ENCODE measurements at places on chromosomes 1 and 21.

DNA sequence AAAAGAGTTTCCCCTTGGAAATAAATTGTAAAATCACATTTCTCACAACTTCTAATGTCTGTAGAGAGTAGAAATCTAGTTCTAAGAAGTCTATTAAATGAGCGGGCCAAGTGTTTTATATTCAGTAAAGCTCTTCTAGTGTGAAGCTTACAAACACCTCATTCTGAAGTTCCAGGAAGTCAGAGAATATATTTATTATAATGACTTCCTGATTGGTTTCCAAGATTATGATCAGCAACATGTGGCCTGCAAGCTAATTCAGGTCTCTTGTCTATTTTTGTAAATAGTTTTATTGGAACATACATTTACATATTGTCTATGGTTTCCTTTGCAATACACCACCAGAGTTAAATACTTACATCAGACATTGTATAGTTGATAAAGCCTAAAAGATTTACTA, 603.9 kb downstream of the AMY1C start:
- DNase-seq: no peak

DNA sequence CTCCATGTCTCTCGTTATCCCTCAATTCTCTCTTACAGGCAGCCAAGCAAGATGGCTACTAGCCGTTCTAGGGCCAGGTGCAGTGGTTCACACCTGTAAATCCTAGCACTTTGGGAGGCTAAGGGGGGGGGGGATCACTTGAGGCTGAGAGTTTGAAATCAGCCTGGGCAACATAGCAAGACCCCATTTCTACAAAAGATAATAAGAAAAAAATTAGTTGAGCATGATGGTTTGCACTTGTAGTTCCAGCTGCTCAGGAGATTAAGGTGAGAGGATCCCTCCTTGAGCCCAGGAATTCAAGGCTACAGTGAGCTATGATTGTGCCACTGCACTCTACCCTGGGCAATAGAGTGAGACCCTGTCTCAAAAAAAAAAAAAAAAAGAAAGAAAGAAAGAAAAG, 80.4 kb downstream of the NKAIN1 start:
- DNase-seq: no peak

GRCh38 chr1:80054129-80054528, 1047.6 kb upstream of the ADGRL4 start:
- no peak for DNase-seq

DNA sequence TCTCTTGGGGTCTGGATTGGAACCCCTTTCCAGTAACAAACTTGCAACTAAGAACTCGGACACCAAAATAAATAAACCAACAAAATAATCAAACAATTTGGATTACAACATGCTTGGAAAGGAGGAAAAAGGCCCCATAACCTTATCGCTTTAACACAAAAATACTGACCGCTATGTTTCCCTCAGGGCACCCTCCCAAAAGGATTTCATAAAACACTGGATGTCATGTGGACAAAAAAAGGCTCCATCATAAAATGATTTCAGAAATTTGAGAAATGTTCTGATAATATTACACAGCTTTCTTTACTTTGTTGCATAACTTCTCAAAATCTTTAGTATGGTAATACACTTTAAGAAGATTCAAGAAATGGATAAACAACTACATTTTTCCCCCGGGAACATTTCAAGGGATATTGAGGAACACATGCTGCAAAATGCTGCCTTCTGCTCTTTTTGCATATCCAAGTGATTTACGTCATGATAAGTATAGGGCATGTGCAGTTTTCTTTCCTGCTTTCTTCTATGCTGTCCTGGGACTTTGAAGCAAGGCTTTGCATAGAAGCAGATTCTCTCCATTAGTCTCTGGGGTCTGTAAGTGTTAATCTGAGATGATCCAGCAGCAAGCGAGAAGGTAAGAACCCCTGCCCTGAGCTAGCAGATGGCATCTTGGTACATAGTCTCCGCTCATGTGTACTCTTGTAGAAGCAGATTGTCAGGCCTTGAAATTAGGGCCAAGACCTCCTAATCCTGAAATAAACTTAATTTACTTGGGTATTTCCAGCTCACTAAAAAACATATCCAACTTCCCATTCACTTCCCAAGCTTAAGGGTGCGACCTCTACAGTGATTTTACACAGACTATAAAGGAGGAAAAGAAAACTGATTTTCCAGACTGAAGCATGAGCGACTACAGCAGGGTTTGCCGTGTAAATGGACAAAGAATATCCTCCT, 85.5 kb upstream of the KIAA0040 start:
- DNase-seq: no peak

DNA sequence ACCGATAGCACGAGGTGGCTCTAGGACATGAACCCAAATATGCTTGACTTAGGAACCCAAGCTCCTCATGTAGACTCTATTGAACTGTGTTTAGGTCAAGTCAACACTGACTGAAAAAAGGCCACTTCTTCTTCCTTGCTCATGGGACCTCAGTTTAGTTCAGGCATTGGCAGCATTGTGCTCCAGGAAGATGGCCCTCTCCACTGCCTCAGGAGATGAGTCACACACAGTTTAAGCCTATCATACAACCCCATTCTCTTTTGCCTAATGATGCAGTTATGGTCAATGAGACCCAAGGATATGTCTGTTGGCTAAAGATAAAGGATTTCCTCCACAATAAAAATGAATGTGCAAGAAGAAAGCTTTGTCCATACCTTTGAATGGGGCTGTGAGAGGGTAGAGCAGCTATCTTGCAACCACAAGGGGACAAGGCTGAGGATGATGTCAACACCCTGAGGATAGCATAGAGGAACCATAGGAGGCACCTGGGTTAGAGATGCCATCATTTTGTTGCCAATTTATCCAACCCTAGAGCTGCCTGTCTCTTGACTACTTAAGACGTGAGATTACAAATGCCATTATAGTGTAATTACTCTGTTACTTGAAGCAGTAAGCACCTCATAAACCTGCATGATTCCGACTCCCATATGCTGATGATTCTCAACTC, 3.0 kb upstream of the TRIM63 start:
- no peak for DNase-seq

- no peak for DNase-seq
Measured at GRCh38 chr1:27350663-27351540, 9.1 kb downstream of the SYTL1 start.

DNA sequence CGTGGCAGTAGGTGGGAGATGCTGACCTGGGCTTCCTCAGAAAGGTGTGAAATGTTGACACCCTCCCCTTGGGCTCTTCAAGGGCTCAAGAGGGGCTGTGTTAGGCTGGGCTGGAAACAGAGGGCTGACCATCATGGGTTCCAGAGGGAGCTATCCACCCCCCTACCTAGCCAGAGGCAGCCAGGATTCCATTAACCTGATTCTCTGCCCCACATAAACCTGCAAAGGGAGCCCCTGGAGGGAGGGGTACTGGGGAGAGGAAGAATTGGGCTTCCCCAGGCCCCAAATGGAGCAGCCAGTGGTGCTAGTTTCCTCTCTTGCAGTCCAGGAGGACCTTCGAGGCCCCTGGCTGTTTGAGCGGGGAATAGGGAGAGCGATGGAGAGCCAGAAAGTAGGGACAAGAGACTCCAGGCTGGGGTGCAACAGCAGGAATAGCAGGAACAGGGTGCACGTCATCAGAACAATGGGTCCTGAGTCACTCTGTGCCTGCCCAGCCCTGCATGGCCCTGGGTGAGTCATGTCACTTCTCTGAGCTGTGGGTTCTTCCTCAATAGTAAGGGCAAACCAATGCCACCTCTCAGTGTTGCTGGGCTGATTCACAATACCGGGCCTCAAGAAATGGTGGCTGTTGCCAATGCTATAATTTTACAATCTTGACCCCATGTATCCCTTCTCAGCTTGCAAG, 121.2 kb downstream of the EPHB2 start:
- DNase-seq: no peak

GRCh38 chr1:216849146-216849545, 125.9 kb upstream of the ESRRG start:
- no peak for DNase-seq

DNA sequence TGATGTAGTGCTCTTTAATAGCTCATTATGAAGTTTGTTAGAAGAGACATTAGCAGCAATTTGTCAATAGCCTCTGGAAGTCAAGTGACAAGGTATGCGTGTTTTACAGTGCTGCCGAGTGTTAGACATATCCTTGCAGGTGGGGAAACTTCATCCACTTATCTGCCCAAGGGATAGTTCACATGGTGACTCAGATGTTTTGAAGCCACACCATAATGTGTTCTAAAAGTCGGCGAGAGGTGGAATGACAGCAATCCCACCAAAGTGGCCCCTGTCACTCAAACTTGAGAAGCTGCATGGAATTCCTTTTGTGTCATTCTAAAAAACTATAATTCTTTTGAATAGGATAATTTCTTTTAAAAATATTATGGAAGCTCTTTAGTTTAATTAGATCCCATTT, 98.1 kb downstream of the RUNX1 start:
- no peak for DNase-seq

DNA sequence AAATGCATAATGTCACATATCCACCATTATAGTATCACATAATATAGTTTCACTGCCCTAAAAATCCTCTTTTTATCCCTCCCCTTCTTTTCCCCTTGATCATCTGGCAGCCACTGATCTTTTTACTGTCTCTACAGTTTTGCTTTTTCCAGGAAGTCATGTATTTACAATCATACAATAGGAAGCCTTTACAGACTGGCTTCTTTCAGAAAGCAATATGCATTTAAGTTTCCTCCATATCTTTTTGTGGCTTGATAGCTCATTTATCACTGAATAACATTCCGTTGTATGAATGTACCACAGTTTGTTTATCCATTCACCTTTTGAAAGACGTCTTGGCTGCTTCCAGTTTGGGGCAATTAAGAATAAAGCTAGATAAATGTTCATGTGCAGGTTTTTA, 14.3 kb upstream of the WDTC1 start:
- DNase-seq: no peak

- no peak for DNase-seq
Measured at GRCh38 chr1:151007853-151008243, 401 bp upstream of the PRUNE1 start.

GRCh38 chr1:150995460-150995859, 11.2 kb downstream of the MINDY1 start:
- DNase-seq: no peak

DNA sequence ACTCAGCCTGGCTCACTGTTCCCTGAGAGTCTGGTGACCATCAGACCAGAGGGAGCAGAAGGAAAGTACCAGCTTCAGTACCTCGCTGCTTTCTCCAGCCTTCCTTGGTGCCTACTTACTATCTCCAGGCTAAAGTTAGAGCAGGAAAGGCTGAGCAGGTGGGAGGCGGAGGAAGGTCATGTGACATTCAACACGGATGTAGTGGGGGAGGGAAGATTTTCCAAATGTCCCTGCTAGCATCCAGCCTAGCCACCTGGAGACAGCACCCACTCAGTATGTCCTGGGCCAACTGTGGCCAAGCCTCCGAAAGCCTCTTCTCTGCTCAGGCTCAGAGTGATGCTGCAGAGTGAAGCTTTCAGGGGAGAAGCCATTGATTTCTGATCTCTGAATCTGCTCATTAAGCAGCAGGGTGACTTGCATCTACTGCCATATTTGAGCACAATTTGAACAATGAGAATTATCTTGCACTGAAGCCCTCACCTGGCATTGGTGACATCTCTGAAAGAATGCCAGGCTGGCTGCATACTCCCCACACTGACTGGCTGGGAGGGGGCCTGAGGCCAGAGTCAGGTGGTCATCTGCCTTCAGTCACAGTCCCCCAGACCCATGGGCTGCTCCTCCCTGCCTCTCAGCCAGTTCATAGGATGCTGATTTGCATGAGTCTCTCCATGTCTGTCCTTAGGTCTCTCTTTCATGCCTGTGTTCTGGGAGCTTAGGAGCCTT, 86.2 kb downstream of the KCND3 start:
- no peak for DNase-seq

DNA sequence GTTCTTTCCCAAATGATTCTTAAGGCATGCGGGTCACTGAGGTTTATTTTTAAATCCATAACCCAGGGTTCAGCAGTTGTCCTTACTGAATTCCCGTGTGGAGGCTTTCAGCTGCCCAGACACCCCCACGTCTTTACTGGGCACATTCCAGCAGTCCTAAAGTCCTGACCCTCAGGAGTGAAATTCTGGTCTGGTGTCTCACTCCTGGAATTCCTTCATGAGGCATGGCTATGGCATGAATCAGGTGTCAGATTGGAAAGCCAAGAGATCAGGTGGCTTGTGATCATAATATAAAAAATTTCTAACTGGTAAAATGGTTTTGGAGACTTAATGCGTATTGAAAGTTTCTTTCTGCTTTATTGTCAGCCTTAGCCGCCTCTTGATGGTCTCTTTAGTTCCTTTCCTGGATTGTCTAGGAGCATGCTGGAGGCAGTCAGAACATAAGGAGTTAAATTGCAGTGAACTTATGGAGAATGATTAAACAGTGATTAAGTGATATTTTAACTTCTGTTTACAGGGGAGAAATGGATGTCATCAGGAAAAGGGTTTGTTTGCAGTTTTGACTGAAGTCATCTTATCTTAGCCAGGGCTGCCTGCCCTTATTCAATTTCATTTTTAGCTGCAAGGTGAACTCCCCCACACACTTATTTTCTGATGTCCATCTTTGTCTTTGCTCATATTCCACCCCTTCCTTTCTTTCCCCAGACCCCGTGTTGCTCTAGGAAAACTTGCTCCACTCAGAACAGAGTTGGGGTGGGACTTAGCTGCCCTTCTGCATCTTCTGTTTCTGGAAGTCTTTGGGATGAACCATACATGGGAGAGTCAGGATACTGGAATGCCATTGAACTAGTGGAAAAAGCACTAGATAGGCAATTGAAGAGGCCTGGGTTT, 25.7 kb upstream of the MACF1 start:
- DNase-seq: no peak

DNA sequence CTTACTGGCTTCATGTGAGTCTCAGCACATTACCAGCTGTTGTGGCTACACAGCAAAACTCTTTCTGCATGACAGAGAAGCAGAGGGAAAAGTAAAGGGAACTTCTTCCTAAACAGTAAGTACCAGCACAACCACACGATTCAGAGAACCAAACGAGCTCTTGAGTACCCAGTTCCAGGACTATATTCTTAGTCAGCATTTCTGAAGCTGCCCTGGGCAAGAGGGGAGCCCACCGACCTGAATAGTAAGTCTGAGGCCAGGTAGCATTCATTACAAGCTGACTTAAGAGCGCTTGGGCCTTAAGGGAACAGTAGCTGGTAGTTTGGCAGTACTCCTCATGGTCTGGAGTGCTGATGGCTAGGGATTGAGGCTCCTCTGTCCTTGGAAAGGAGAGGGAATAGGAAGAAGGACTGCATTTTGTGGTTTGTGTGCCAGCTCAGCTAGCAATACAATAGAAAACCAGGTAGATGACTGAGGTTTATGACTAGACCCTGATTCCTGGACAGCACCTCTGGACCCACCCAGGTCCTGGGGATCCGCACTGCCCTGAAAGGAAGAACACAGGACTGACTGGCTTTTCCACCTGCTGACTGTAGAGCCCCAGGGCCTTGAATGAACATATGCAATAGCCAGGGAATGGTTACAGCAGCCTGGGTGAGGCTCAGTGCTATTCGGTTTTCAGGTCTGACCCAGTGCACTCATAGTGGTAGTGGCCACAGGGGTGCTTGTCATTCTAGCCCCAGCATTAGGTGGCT, 396.8 kb upstream of the PRMT6 start:
- no peak for DNase-seq

Data from omental fat pad (tissue), 4 donors.